ENCODE measurements at places on chromosomes 2 and 18. TPM values are rescaled to one million over a fixed set of nuclear protein-coding genes. Genes with fewer than 3 reads are reported as not detected.
A peak's percentile ranks its signal among the peaks of the same experiment; 100 is the strongest.

DNA sequence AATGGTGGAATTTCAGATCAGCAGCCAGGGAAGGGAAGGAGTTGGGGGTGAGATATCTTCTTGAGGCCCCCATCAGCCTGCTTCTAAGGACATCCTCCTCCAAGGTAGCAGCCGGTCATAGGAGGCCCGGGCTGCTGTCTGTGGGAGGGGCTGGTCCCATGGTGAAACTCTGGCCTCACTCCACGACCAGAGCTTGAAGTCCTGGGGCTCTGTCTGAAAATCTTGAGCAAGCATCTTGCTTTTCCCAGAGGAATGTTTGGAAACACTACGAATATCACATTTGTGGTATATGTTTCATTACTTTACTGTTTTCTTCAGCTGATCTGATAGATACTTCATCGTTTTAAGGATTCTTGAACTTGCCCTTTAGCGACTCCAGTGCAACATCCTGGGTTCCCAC lies 103.7 kb downstream of the CTAGE1 start:
- no peak for DNase-seq

DNA sequence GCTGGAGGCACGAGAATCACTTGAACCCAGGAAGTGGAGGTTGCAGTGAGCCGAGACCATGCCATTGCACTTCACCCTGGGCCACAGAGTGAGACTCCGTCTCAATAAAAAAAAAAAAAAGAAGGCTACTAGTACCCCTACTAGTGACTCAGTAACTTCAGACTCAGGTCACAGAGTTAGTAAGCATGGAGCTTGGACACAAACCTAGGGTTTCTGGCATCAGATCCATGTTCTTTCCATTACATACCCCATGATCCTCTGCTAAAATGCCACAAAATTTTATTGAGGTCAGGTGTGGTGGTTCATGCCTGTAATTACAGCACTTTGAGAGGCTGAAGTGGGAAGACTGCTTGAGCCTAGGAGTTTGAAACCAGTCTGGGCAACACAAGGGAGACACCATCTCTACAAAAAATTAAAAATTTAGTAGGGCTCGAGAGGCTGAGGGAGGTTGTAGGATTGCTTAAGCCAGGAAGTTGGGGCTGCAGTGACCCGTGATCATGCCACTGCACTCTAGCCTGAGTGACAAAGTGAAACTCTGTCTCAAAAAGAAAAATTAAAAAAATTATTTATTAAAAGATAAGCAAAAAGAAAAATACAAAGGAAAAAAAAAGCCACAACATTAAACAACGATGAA lies 45.1 kb downstream of the DHX57 start:
- DNase-seq: no peak

The GBX2 gene
- total RNA-seq: not detected

The INO80B gene
- 31.1 TPM for total RNA-seq

- DNase-seq: no peak
Measured at GRCh38 chr2:227035711-227036367, 128.2 kb downstream of the COL4A4 start.

The CDKL4 gene
- total RNA-seq: 0.32 TPM

GRCh38 chr18:79533146-79533545 lies 137.4 kb downstream of the NFATC1 start:
- DNase-seq: no peak

The C2orf78 gene
- not detected for total RNA-seq

DNA sequence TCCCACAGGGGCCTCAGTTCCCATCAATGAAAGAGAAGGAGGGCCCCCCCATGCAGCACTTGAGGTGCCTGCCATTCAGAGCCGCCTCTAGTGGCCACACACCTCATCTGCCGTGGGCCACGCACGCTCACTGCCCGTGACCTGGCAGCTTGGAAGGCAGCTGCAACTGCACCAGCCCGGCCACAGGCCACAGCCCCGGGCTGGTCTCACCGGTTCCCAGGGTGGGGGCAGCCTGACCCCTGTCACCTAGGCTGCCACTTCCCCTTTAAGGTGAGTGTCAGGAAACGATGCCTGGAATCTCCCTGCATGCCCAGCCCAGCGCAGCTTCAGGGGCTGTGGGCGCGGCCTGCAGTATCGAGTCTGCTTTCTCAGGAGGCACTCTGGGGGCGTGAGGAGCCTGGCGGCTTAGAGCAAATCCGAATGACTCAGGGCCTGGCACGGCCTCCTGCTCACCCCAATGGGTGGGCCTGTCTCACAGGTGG lies 2.6 kb downstream of the MAB21L4 start:
- no peak for DNase-seq

DNA sequence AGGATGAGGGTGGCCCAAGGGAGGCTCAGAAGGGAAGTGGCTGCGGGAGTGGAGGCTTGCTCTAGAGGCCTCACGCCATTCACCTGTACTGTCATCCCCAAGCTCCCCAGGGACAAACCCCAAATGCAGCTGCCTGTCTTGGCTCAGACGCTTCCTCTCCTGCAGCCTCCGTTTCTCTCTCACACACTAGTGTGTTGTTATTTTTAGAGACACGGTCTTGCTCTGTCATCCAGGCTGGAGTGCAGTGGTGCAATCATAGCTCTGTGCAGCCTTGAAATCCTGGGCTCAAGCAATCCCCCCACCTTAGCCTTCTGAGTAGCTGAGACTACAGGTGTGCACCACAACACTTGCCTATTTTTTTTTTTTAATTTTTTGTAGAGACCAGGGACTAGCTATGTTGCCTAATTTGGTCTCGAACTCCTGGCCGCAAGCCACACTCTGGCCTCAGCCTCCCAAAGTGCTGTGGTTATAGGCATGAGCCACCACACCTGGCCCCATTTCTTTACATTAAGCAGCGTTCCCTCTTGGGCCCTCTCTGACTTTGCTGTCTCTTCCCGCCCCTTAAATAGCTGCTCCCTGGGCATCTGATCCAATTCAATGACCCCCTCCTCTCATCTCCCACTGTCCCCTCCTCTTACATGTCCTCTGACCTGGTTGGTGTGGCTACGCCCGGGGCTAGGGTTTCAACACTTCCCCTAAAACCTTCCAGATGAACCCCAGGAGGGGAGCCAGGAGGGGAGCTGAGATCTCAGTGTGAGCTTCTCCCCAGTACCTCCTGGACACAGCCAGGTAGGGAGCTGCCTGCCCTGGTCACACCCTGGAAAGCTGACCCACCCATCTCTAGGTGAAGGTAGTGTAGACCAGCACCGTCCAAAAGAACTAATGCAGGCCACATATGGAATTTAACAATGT lies 24.0 kb upstream of the LOXHD1 start:
- DNase-seq: no peak

The CMPK2 gene
- total RNA-seq: 164 TPM

GRCh38 chr18:54284981-54285785 lies 15.9 kb downstream of the POLI start:
- DNase-seq: peak; percentile 92

The MEIS1 gene
- total RNA-seq: not detected

- no peak for DNase-seq
Measured at GRCh38 chr2:150136401-150136800, 351.1 kb downstream of the RND3 start.

DNA sequence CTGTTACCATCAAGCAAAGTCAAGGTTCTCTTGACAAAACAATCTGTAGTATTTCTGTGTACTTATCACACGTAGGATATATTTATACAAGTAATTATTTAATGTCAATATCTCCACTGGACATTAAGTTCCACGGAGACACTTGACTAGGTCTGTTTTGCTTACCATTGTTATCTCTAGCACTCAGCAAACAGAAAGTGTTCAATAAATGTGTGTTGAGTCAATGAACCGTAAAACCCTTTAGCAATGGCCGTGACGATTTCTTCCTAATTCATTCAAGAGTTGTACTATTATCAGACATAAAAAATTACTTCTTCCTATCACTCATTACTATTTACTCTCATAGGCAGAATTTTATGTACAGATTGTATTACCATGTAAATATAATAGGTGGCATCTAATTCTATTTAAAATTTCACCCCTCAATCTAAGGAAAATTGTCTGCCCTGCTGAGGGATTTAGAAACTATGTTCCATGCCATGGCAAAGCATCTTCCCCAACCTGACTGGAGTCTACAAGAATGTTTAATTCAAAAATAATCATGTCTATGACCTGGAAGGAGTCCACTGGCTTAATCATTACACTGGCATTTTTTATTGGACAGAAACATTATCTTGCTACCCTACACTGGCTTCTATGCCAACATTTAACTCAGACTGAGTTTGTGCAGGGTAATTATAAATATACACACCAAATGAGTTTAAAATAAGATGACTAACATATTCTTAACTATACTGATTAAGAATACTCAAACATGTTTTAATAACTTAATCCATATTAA lies 301.9 kb downstream of the ZEB2 start:
- no peak for DNase-seq

DNA sequence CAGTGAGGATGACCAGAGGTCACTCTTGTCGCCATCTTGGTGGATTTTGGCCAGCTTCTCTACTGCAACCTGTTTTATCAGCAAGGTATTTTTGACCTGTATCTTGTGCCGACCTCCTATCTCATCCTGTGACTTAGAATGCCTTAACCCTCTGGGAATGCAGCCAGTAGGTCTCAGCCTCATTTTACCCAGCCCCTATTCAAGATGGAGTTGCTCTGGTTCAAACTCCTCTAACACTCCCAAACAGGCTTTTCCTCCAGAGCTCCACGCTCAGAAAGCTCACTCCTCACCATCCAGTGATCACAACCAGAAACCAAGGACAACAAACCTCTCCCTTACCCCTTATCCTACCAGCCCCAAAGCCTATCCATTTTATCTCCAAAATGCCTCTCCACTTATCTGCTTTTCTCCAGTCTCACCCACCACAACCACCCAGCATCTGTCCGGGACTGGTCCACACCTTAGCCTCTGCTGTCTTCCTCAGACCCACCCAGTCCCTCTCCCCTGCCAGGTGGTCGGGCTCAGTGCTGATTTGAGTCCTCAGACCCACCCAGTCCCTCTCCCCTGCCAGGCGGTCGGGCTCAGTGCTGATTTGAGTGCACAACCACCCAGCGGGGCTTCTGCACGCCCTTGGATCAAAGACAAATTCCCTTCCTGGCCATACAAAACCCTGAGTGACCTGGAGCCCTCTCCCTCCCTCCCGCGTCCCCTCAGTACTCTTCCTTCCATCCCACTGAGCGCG lies 11.7 kb upstream of the SMAD7 start:
- no peak for DNase-seq

The DSC2 gene
- not detected for total RNA-seq

The IL1RN gene
- total RNA-seq: 1.8 TPM

The PRSS56 gene
- total RNA-seq: not detected

DNA sequence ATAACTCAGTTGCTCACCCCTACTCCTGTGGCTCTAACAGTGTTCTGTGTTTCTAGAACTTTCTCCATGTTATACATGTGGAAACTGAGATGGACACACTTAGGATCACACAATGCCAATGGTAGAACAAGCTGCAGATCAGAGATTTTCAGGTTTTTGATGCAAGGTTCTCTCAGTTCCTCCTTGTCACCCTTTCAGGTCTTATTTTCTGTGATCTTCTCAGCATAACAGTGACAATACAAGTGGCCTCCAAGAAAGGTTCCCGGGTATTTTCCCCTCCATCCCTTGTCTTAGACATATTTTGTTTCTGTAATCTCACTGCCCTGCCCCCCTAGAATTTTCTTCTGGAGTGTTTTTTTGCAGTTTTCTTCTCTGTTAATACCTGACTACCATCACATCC lies 6.2 kb upstream of the MGAT5 start:
- DNase-seq: no peak

GRCh38 chr2:216031960-216032689 lies 18.8 kb upstream of the MREG start:
- no peak for DNase-seq

DNA sequence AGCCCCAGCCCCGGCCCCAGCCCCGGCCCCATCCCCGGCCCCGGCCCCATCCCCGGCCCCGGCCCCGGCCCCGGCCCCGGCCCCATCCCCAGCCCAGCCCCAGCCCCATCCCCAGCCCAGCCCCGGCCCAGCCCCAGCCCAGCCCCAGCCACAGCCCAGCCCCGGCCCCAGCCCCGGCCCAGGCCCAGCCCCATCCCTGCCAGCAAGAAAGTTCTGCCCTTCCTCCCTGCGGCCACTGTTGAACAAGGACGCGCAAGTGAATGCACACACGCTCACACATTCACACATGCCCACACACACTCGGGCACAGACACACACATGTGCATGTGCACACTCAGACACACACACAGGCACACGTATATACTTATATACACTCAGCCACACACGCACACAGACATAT lies 287.0 kb downstream of the NDUFA10 start:
- DNase-seq: no peak
